NCI-H2107 (cell line): ENCODE measurements at places on chromosomes 2 and 18.

DNA sequence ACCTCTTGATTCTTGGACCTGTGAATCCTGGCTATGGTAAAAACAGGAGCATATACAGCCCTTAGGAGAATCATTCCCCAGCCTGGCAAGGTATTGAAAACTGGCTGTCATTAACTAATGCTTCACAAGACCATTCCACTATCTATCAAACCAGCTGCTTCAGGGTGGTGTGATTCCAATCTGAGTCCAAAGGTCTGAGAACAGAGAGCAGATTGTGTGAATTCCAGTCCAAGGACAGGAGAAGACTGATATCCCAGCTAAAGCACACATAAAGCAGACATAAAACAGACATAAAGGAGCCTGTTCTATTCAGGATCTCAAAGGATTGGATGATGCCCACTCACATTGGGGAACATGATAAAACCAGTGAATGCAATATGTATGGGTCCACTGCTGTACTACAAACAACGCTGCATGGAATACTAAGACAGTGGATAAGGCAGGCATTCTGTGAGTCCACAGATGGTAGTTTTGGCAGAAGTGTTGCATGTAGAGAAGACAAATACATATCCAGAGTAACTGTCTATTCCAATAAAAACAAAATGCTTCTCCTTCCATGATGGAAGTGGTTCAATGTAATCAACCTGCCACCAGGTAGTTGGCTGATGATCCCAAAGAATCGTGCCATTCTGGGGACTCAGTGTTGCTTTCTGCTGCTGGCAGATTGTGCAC lies 363.9 kb downstream of the KCNJ3 start:
- no peak for DNase-seq

DNA sequence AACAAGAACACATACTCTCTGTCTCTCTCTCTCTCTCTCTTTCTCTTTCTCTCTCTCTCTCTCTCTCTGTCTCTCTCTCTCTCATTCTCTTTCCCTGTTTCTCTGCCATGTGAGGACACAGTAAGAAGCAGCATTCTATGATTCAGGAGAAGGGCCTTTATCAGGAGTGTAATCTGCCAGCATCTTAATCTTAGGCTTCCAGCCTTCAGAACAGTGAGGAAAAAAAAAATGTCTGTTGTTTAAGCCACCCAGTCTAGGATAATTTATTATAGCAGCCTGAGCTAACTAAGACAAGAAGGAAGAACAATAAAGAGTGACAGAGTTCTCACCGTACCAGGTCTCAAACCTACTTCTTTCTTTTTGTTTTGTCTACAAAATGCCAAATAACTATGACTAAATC lies 399.4 kb downstream of the SOCS6 start:
- no peak for DNase-seq

- DNase-seq = no peak
These were observed 71.4 kb upstream of the GLS start for GRCh38 chr2:190809139-190809764.

GRCh38 chr2:220123751-220124150 lies 496.3 kb downstream of the SLC4A3 start:
- no peak for DNase-seq

DNA sequence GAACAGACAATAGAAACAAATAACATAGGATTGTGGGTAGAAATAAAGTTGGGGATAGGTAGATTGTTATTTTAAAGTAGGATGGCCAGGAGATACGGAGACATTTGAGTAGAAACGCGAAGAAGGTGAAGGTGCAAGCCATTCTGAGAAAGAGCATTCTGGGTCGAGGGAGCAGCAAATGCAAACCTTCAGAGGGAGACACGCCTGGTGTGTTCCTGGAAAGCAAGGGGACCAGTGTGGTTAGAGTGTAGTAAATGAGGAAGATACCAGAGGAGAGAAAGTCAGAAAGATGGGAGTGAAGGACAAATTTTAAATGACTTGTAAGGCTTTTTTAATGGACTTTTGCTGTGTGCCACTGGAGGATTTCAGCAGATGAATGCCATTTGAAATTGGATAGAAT lies 1.7 kb downstream of the CYP20A1 start:
- no peak for DNase-seq

DNA sequence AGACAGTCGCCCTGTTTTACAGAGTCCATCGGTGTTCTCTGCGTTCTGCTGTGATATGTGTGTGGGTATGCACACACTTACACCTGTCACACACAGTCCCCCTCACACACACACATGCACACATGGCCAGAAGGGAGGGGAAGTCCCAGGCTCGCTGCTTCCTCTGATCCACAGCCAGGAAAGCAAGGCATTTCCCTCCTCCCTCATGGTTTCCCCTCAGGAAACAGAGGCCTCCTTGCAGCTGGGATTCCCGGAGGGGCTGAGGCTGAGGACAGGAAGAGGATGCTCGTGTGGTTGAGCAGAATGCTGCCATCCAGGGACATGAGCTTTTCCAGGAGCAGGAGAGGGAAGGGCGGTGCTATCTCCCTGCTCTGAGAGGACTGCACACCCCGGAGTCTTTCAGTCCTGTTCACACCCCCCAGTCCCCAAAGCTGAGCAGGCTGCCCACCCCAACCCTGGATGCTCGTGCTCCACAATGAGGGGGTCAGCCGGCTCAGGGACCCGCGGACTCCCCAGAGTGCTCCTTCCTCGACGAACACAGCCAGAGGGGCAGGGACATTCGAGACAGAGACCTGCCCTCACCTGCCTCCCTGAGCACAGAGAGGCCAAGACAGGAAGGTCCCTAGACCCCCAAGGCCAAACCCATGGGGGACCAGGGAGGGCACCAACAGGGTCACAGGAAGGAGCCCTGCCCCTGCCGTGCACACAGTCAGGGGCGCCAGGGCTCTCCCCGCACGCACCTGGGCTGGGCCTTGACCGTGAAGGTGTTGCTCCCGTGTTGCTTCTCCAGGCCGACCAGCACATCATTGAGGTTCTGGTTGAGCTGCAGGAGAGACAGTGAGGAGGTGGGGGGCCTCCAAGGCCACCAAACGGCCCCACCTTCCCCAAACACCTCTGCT lies 45.3 kb downstream of the BIN1 start:
- DNase-seq = no peak

- no peak for DNase-seq
These were observed 259.4 kb upstream of the SKOR2 start for GRCh38 chr18:47510831-47511230.

- no peak for DNase-seq
These were observed 76.8 kb downstream of the ALPK2 start for GRCh38 chr18:58552057-58552461.

DNA sequence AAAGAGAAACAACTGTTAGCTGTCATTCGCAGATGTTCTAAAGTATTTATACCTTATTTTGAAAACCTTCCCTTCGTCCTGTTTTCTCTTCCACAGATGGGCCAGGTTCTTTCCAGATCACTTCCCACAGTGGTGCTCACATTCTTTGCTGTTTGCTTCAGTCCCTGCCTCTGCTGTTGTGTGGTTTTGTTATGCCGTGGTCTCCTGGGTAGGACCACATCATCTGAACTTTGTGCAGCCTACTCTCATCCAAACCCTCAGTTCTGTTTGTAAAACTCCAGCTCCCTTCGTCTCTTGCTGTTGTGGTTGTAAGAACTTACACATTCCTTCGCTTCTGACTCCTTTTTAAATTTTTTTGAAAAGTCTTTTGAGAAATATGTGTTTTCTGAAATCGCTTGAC lies 38.1 kb downstream of the ZNF236 start:
- DNase-seq = no peak

GRCh38 chr2:83747141-83747540 lies 711.9 kb downstream of the SUCLG1 start:
- no peak for DNase-seq

DNA sequence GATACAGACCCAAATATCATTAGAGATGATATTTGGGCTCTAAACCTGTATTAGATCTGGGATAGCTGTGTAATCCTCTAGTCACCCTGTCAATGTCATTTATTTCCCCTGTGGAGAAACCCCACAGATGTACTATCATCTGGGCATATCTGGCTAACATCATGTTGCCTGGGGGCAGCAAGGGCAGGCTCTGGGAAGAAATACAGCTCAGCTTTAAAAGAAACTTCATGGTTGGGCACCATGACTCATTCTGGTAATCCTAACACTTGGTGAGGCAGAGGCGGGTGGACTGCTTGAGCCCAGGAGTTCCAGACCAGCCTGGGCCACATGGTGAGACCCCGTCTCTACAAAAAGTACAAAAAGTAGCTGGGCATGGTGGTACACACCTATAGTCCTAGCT lies 282.5 kb downstream of the SLC8A1 start:
- DNase-seq = no peak

DNA sequence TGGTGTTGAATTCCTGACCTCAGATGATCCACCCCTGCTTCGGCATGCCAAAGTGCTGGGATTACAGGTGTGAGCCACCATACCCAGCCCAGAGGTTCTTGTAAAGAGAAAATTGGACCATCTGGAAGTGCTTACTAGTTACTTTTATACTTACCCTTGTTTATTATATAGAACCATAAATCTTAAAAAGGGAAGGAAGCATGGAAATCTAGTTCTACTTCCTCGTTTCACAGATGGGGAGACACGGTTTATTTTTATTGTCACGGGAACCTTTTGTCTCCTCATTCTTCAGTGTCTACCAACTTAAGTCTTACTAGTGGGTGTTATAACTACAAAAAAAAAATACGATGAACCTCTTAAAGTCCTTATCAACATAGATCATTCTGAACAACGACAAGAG lies 45.8 kb upstream of the PDK1 start:
- DNase-seq = no peak

DNA sequence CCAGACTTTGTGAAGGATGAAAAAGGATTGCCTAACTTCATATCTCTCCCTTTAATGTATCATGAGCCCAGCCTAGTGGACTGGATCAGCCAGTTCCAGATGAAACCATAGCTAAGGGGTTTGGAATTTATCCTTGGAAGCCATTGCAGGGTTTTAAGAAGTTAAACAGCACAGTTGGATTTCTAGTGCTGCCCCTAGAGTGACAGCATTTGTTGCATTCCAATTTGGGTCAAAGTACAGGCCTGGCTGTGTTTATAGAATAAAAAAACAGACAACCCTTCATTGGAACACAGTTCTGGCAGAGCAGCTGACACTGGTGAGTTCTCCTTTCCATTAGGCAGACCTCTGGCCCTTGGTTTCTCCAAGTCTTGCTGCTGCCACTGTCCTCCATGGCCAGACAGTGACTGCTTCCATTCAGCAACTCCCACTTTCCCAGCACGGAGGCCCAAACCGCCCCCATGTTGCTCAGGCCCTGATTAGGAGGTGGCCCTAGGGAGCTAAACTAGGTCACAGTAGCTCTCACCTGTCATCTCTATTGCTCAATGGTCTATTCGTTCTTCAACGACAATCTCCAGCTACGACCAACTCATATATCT lies 8.0 kb downstream of the GPR39 start:
- no peak for DNase-seq

DNA sequence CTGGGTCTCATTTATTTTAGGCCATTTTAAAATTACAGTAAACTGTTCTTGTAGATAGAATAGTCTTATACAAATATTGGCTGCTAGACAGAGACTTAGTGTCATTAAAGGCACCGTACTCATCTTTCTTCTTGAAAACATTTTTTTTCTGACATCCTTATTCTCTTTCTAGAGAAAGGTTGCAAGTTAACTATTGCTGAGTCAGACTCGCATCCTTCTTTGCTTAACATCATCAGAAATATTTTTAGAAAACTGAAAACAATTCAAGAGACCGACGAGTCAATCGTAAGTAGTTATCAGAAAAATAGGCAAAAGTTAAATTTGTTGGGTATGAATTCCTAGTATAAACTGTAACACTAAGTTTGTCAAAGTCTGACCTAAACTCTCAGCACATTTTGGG lies 72.2 kb downstream of the HNMT start:
- DNase-seq = no peak

- no peak for DNase-seq
These were observed 135.0 kb downstream of the SP3 start for GRCh38 chr2:173830170-173830569.

DNA sequence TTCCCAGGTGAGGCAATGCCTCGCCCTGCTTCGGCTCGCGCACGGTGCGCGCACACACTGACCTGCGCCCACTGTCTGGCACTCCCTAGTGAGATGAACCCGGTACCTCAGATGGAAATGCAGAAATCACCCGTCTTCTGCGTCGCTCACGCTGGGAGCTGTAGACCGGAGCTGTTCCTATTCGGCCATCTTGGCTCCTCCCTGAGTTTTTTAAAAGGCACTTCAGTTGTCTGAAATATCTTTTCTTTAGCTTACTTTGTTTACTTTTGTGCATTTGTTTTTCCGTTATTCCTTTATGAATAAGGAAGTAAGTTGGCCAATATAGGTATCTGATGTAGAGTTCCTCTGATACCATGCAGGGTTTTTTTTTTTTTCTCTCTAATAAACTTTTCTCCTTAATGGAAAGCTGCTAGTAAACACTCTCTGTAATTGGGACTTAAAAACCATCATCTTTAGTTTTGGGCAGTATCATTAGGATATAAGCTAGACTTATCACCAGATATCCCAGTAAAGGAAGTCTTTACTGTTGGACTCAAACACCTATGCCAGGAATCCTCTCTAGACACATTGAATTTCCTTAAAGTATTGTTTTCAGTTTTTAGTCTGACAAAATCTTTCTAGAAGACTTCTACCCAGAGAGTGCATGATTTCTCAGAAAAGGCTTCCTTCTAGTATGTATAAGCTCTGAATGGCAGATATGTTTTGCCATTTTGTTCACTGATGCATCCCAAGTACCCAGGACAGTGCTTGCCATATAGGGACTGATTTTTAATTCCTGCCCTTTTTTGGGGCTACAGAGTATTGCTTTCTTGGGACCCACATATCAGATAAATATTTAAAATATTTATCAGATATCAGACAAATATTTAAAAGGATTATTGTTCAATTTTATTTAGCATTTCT lies 35.8 kb upstream of the DYSF start:
- no peak for DNase-seq

DNA sequence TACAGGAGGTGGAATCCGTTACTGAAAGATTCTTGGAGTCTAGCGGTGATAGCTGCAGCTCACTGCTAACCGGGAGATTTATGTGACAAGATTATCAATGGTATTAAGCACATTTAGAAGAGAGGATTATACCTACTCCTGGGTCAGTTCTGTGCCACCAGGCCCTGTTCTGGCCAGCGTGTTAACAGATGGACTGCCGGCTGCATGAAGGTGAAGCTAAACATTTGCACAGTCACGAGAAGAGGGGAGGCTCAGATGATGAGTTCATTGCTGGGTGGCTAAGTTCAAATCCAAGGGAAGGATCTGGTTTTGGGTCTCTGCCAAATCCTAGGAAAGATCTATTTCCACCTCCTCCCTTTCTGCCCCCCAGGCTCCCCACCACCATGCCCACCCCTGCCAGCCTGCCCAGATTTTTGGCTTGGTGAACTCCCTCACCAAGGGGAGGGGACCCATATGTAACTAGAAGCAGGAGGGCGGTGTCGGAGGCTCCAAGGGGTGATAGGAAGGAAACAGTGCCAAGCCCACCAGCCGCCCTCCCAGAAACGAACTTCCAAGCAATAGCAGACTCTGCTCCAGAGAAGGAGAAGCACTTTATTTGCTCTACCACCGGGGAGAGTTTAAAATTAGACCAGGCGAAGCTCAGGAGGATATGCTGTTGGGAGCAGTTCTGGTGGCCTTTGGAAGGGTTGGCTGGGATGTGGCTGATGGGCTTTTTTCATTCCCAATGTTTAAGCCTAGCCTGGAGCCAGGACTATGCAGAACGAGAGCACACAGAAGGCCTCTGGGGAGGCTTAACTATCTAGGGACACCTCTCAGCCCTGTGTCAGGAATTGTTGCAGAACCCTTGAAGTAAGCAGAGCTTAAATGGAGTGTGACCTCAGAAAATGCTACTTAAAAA lies 200.5 kb downstream of the KLHL29 start:
- peak; percentile 27 for DNase-seq
